ENCODE measurements at places on chromosomes 5 and 9. TPM values are rescaled to one million over a fixed set of nuclear protein-coding genes. Genes with fewer than 3 reads are reported as not detected.

Gene SV2C
- not detected for total RNA-seq

Gene LRRC26
- 2.0 TPM for total RNA-seq

Gene GAS1
- total RNA-seq = 2.6 TPM

Gene PCDHA1
- total RNA-seq = under 0.01 TPM

Gene ANKS6
- total RNA-seq = 20.1 TPM

Gene PHF24
- 0.26 TPM for total RNA-seq

Gene DAB2
- total RNA-seq = 0.51 TPM

Gene STK32A
- total RNA-seq = 5.5 TPM

Gene SLC38A9
- total RNA-seq = 32.4 TPM

Gene FOXD4L6
- 0.13 TPM for total RNA-seq

Gene FAM221B
- total RNA-seq = not detected

Gene PCDHGC5
- total RNA-seq = 0.77 TPM

Gene SOX30
- total RNA-seq = under 0.01 TPM

Gene OR1Q1
- not detected for total RNA-seq

Gene FAM153A
- total RNA-seq = 0.64 TPM

Gene TMEM8B
- total RNA-seq = 1.5 TPM

Gene ZNF300
- 4.7 TPM for total RNA-seq

Gene WDR31
- 1.6 TPM for total RNA-seq

Gene HTR4
- total RNA-seq = not detected

Gene FAM151B
- total RNA-seq = 0.79 TPM

Gene ENHO
- 0.13 TPM for total RNA-seq

Gene PCDHA6
- total RNA-seq = not detected

Gene CRB2
- not detected for total RNA-seq

Gene INSL6
- not detected for total RNA-seq

Gene ADAMTSL2
- not detected for total RNA-seq

Gene IFNK
- total RNA-seq = not detected

Gene MVB12B
- total RNA-seq = 0.90 TPM

Gene IL7R
- not detected for total RNA-seq

Gene NME5
- 0.53 TPM for total RNA-seq

Gene PCDHB8
- under 0.01 TPM for total RNA-seq

Gene HTR1A
- total RNA-seq = not detected

Gene NACC2
- 14.0 TPM for total RNA-seq

Gene SLC36A3
- not detected for total RNA-seq

Gene ABCA2
- 5.5 TPM for total RNA-seq

Gene FAXDC2
- 1.1 TPM for total RNA-seq

Gene PRR16
- total RNA-seq = 0.53 TPM

Gene LRRC70
- total RNA-seq = 1.6 TPM

Gene TERT
- not detected for total RNA-seq

Gene FAT2
- 34.2 TPM for total RNA-seq

Gene DCAF12
- total RNA-seq = 19.6 TPM

Gene DMRTA1
- 3.9 TPM for total RNA-seq

Gene PCDHA12
- total RNA-seq = under 0.01 TPM

Gene SPINK13
- total RNA-seq = not detected

Gene IL3
- total RNA-seq = not detected

Gene DUSP1
- total RNA-seq = 194 TPM

Gene LCN9
- not detected for total RNA-seq

Gene CDH9
- total RNA-seq = not detected

Gene OTULINL
- total RNA-seq = 0.79 TPM

Gene C5orf52
- not detected for total RNA-seq

Gene C1QTNF3
- 0.26 TPM for total RNA-seq
